GM19239 (cell line): ENCODE measurements at places on chromosomes 7 and 10.

DNA sequence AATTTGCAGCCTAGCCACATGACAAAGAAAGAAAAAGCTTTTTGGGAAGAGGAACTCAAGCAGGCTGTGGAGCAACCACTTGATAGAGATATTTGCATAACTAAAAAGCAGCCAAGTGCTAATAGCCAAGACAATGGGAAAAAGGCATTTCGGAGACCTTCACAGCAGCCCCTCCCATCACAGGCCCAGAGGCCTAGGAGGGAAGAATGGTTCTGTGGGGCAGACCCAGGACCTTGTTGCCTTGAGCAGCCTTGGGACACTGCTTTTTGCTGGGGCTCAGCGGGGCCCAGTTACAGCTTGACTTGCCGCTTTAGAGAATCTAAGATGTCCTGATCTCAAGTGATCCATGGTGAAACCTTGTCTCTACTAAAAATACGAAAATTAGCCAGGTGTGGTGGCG, 38.5 kb downstream of the FAM149B1 start:
- no peak for DNase-seq

DNA sequence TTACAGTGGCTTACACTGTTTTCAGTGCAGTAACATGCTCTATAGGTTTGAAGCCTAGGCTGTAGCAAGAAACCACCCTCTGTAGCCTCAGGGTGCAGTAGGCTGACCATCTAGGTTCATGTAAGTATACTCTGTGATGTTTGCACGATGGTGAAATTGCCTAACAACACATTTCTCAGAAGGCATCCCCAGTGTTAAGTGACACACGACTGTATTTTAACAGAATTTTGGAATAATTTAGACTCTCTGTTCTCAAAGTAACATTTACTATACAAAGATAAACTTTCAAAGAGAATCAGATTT, 44.6 kb upstream of the BHLHA15 start:
- DNase-seq, result no peak

DNA sequence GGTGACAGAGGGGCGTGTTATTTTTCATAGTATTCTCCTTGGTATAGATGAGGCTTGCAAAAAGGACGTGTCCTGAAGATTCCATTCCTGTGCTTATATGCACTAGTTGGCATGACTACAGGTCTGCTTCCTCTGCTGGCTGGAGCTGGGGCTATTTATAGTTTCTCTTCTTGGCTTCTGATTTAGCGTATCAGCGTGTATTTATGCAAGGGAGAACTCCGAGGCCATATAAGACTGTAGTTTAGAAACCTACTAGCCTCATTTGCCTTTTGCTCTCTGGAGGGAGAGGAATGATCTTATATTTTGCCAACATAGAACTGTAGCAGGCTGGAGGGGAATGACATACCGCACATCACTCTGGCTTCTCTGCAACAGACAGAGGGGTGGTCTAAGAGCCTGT, 39.7 kb downstream of the CACNB2 start:
- DNase-seq, result no peak

GRCh38 chr10:76117949-76118348, 686.5 kb downstream of the LRMDA start:
- DNase-seq, result no peak

DNA sequence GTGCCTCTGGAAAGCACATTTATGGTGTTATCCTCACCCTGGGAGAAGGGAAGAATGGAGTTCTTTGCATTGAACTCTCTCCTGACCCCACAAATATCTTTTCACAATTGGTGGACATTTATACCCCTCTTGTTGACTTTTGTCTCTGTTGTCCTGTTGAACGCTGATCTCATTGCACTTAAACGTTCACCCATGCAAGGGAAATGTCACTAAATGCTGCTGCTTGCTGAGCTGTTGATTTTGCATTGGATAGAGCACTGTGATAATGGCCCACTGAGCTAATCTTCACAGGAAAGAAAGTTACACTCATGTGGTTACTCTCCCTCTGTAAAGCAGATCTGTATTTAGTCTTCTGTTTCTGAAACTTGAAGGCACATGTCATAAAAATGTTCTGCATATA, 133.4 kb downstream of the FZD1 start:
- DNase-seq, result no peak

DNA sequence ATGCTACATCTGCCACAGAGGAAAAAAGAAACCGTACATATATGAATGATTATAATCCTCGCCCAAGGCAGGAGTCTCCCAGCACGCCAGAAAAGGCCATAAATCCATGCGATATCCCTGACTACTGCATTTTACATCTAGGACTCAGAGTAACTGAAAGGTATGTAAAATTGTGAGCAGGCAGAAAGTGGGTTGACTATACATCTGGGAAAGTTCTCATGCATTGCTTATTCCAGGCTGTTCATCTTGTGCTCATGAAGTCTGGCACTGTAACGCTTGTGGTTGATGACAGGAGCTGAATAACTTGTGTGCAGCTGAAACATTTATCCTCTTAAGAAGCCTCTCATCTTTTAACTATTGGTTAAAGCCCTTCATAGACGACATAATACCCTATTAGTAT, 193.4 kb upstream of the STEAP4 start:
- DNase-seq, result no peak

DNA sequence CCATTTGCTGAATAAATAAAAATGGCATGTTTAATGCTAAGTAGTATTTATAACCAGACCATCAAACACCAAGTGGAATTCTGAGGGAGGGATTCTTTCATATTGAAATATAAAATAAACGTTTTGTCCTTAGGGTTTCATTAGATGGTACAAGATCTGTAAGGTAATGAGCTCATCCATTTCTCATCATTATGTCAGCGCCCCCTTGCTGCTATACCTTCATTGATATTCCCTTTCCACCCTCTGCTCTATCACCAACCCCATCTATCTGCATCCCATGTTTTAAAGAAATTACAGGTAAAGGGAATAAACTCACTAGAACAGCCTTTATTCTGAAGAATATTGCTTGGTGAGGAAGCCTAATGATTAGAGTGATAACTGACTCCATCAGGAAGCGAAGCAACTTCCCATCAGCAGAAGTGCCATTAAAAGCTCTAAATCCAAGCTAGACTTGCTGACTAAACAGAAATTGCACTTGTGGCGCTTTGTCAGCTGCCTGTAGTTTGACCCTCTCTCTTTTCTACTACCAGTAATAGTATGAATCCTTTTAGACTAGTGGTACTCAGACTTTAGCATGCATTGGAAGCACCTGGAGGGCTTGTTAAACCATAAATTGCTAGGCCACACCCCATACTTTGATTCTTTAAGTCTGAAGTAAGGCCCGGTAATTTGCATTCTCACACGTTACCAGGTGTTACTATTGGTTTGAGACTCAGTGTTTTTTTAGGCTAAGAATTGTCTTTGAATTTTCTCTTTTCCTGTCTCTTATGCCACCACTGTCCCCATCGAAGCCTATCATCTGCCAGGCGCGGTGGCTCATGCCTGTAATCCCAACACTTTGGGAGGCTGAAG, 27.5 kb downstream of the ADD3 start:
- no peak for DNase-seq

DNA sequence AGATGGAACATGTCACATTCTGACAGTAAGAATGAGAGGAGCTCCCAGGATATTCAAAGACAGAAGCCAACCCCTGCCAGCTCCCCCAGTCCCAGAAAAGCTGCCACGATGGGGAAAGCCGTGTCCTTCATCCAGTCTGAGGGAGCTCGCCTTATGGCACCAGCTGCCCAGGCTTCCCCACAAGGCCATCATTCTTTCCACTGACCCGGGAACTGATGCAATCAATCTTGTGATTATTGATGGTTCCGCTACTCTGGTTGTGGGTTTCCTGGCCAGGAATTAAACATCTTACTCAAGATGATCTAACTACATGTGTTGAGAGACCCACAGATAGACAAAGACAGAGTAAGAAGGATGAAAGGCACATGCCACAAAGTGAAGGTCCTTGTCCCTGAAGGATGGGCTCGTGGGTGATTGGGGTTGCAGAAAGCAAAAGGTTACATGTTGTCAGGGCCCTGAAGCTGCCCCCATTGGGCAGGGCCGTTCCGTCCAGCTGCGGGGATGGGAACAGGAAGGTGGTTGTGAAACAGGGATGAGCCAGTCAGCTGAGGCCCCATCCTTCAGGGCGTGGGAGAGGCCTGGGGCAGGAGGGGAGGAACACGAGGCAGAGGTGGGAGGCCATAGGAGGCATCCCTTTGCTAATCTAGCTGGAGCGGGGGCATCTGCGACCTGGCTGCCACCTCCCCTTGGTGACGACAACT, 127.6 kb downstream of the OAT start:
- DNase-seq, result no peak

GRCh38 chr7:26419198-26419597, 127.5 kb downstream of the SNX10 start:
- DNase-seq, result no peak

GRCh38 chr7:105656922-105657521, 75.7 kb upstream of the EFCAB10 start:
- peak; percentile 52 for DNase-seq

DNA sequence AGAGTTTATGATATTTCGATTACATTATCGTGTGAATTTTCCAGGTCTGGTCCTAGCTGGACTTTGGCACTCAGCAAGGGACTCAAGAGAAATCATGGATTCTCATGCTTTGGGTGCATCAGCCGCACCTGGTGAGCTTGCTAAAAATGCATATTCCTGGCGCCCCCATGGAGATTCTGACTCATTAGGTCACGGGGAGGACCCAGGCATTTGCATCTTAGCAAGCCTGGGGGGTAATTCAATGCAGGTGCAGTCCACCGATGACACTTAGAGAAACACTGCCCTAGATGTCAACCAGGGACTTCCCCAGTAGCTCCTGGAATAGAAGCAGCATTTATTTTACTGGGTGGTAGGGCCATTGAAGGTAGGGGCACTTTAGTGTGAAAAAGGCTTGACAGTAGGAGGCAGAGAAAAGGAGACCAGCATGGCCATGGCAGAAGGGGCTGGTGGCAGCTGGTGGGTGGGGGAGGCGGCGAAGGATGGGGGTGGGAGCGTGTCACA, 29.9 kb upstream of the PDCD4 start:
- peak; percentile 72 for DNase-seq

- no peak for DNase-seq
Observed at GRCh38 chr10:10294881-10295529, 722.7 kb upstream of the CELF2 start.

- no peak for DNase-seq
Observed at GRCh38 chr7:88401009-88401623, 94.4 kb upstream of the STEAP4 start.

GRCh38 chr10:91190388-91190870, 30.0 kb upstream of the PCGF5 start:
- no peak for DNase-seq

GRCh38 chr7:74033372-74034311, 5.7 kb downstream of the ELN start:
- no peak for DNase-seq

DNA sequence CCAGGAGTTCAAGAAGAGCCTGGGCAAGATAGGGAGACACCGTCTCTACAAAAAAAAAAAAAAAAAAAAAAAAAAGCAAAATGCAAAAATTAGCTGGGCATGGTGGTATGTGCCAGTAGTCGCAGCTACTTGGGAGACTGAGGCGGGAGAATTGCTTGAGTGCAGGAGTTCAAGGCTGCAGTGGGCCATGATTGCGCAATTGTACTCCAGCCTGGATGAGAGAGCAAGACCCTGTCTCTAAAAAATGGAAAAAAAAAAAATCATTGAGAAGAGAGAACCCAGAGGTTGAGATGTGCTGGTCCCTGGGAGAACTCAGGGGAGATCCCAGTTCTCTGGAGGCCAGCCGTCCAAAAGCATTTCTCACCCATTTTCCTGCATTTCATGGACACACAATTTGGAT, 95.2 kb downstream of the GALNT17 start:
- DNase-seq, result no peak

- DNase-seq, result no peak
Observed at GRCh38 chr7:22921386-22922086, 92.4 kb downstream of the HYCC1 start.

GRCh38 chr10:119853574-119853973, 19.1 kb downstream of the MCMBP start:
- no peak for DNase-seq

GRCh38 chr10:110758898-110759297, 112.8 kb upstream of the PDCD4 start:
- DNase-seq, result no peak

GRCh38 chr7:74364061-74364460, 74.9 kb downstream of the CLIP2 start:
- no peak for DNase-seq

DNA sequence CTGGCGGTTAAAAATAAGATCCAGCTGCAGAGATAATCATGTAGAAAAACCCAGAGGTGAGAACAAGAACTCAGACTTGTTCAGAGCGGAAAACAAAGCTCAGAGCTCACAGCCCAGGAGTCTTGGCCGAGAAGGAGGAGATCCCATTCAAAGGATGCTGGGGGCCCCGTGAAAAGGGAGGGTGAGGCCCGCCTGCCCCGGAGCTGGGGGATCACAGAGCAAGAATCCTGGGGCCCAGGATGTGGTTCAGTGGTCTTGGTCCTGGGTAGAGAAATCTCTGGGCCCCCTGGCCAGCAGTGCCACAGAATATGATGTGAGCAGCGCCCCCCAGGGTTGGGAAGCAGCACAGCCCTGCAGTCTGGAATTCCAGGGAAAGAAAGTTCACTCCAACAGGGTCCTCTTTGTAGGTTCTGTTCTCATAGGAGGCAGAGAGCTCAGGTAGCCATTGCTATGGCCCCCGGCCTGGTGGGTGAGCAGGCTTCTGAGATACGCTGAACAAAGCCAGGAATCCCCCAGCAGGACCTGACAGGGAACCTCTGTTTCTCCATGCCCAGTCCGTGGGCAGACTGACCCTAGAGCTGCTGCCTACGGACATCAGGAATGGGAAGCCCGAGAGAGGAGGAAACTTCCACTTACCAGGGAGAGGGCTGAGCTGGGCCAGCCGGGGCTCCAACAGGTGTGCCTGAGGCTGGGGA, 77.7 kb upstream of the GNA12 start:
- no peak for DNase-seq

DNA sequence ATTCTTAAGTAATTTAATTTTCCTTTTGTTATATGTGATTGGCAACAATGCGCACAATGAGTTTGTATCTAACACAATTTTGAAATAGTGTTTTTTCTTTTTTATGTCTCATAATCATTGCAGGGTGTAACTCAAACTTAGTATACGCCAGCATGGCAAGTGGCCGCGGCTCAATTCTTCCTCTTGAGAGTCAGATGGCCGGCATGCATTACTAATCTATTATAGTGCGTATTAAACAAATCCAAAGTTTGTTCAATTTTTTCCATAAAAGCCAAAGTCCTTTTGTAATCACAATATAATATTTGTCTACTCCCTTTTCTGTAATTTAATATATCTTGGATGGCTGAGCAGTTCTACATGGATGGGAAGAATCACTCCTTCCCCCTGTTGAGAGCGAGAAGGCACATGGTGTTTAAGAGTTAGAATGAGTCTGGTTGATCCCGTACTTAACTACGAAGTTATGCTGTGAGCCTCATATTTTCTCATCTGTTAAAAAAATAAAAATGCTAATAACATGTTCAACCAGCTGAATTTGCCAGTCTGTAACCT, 12.7 kb downstream of the EPDR1 start:
- no peak for DNase-seq

GRCh38 chr10:129533281-129533680, 66.2 kb downstream of the MGMT start:
- DNase-seq, result no peak

GRCh38 chr7:1947586-1948217, 277.6 kb downstream of the ELFN1 start:
- DNase-seq, result no peak

- DNase-seq, result no peak
Observed at GRCh38 chr7:11127988-11128387, 154.3 kb downstream of the PHF14 start.

- DNase-seq, result no peak
Observed at GRCh38 chr10:30459283-30459682, 25.3 kb downstream of the MAP3K8 start.

- no peak for DNase-seq
Observed at GRCh38 chr10:105041956-105042355, 400.9 kb downstream of the SORCS3 start.

- DNase-seq, result no peak
Observed at GRCh38 chr7:128874140-128875031, 11.7 kb downstream of the ATP6V1F start.
